Activated CD8-positive, alpha-beta T cell treated with anti-CD3 and anti-CD28 coated beads for 36 hours (primary cell): ENCODE measurements at places on chromosomes 4 and X. TPM values are rescaled to one million over a fixed set of nuclear protein-coding genes. Genes with fewer than 3 reads are reported as not detected.

DNA sequence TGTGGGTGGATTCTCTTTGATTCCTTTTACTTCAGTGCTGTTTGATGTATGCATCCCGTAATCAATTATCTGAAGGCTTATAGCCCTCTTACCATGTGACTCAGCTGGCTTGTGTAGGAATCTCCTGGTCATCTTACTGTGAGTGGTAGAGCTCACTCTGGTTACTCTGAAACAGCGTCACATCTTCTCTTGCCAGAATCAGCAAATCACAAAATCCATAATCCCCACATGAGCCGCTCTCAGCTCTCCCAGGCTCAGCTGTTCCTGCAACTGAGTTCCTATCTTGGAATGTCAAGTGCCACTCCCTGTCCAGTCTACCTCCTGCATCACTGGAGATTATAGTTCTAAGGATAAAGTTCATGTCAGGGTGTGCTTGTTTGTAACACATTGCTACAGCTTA, 278.0 kb downstream of the FBXO8 start:
- no peak for DNase-seq

GRCh38 chrX:20378233-20378920, 111.7 kb upstream of the RPS6KA3 start:
- peak; percentile 53 for DNase-seq

The ZNF827 gene
- total RNA-seq = 28.4 TPM

GRCh38 chr4:183636923-183637322, 22.1 kb downstream of the RWDD4 start:
- no peak for DNase-seq

- DNase-seq = peak; percentile 51
These were observed at the start of gene ETNPPL for GRCh38 chr4:108762559-108763225. TSS of gene ETNPPL (minus strand) at chr4:108763053. CDS start at chr4:108762898, 155 bp downstream.

The DACH2 gene
- not detected for total RNA-seq

DNA sequence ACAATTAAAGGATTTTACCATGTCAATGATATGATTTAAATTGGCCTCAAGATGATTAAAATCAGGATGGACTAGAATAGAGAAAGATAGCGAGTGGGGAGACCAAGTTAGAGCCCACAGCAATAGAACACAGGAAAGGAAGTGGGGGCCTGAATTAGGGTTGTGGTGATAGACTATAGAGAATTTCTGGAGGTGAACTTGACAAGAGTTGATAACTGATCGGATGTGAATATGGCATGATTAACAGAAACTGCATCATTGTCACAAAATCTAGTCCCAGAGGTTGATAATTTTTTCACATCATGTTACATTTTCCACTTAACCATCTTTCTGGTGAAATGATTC, 26.3 kb upstream of the TRPC3 start:
- DNase-seq = no peak

The ESX1 gene
- total RNA-seq = not detected

GRCh38 chr4:160523231-160523630, 1420.4 kb downstream of the RAPGEF2 start:
- no peak for DNase-seq

DNA sequence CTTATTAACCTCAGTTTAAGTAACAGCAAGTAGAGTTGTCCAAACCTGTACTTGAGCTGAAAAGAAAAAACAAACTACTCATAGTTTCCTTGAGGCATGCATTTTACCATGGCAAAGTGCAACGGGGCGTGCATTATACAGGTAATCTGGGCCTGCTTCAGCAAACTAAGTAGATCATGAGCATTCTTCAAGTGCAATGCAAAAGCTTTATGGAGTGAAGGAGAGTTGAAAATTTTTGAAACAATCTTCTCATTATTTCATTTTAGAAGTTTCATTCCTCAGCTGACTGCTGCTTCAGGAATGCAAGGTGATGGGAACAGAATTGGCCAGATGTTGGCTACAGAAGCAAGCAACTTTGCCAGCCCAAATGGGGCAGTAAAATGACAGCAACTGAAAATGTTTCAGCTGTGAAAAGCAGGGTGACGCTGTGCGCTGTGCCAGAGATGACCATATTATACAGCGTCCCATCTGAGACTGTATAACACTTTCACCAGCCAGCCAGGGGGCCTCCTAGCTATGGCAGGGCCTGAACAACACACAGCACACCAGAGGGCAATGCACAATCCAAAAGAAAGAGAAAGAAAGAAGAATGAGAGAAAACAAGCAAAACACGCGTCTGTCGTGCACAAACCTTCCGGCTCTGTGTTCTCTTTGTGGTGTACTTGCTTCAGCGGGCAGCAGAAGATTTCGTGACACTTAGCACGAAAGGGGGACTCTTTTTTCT, 145.5 kb upstream of the FGF13 start:
- DNase-seq = no peak

- no peak for DNase-seq
These were observed 175.9 kb downstream of the FBXW7 start for GRCh38 chr4:152360045-152360410.

DNA sequence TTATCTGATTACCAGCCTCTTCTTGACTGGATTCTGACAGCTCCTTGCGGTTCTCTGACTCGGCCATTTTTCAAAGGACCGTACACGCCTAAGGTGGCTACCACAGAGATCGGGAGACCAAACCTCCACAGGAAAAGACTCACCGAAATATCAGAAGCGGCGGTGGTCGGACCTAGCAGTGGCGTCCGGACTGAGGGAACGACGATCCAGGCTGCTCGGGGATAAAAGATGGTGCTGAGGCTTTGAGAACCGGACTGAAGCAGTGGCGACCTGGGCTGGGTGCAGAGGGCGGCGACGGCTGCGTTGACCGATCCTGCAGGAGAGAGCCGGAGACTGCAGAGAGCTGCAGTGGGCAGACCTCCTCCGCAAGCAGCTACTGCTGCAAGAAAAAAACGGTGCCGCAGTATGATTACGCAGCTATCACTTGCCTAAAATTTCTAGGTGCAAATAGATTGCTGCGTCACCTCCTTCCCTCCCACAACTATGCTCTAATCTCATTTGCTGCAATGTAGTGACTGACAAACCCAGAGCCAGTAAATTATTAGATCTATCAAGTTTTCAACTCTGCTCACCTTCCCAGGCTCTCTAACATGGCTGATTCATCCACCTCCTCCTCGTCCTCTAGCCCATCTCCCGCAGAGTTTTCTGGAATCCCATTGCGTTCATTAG, at the start of gene NAP1L2:
Gene NAP1L2, minus strand, starts transcription at position 426 of the 669 bp plus-strand sequence. Its CDS starts 359 bp downstream, at position 67.
- peak; percentile 59 for DNase-seq

The SRPX2 gene
- total RNA-seq = not detected

GRCh38 chrX:42954880-42955279, 176.9 kb upstream of the PPP1R2C start:
- no peak for DNase-seq

The NLRP2B gene
- total RNA-seq = not detected

The GPR173 gene
- total RNA-seq = 0.36 TPM

DNA sequence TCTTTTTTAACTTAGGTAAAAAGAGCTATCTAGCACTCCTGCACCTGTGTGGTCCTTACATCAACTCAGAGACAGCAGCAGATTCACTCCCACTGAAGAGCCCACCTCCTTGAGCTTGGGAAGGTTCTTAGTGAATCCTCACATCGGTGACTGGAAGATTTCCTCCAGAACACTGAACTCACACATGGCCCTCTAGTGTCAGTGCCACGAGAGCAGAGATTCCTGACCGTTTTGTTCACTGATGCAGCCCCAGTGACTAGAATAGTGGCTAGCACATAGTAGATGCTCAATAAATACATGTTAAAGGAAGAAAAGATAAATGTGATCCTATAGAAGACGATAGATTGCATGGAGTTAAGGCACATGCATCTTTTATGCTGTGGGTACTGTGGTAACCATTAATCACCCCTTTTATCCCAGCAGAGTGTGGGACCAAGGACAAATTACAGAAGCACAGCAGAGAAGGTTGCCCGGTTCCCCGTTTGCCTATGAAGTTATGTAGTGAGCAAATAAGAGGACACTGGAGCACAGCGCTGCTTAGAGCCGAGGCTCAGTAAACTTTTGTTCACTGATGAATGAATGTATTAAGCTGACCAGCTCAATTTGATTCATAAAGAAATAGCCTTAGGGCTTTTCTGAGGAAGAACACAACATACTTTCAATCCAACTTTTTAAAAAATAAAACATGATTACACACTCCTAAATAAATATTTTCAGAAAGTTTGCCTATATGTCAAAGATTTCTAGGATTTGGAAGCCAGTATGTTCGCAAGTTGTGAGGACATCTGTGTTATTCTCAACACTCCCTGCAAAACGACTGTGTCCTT, 8.7 kb downstream of the GASK1B start:
- DNase-seq = no peak

The MSX1 gene
- total RNA-seq = 0.61 TPM

DNA sequence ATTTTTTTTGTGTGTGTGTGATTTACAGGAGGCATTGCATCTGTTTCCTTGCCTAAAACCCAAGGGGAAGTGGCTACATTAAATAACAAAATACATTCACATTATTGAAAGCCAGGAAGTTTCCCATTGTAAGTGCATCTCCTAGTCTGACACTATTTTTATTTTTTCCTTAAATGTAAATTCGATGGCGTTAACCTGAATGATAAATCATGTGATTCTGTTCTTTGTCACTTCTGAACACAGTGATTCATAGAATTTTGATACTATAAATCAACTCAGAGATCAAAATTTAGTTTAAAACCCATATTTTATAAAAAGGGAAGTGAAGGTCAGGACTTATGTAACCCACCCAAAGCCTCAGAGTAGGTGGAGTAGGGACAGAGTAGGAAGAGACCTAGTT, 258.1 kb downstream of the GABRG1 start:
- DNase-seq = no peak

DNA sequence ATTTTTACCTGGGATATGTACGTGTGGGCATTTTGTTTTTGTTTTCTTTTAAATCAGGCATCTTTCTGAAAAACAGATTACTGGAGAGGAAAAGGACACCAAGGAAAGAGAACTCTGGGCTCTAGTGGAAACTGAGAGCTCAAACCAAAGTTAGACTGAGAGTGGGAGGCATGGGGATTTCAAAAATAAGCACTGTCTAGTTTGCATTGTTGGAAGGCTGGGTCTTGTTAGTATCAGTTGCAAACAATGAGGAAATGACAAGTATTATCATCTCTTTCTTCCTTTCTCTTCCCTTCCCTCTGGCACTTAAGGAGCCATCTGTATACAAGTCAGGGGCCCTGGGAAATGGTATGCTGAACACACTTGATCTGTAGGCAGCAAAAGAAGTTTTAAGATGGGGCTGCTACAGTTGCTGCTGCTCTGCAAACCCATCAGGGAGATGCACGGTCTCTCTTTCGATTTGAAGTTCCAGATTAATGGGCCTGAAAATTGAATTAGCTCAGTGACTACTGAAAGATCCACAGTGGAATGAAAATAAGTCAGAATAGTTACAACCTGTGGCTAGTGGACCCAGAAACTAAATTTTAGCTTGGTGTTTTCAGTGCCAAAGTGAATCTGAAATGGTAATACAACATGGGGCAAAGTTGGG, 48.0 kb upstream of the GRXCR1 start:
- no peak for DNase-seq

DNA sequence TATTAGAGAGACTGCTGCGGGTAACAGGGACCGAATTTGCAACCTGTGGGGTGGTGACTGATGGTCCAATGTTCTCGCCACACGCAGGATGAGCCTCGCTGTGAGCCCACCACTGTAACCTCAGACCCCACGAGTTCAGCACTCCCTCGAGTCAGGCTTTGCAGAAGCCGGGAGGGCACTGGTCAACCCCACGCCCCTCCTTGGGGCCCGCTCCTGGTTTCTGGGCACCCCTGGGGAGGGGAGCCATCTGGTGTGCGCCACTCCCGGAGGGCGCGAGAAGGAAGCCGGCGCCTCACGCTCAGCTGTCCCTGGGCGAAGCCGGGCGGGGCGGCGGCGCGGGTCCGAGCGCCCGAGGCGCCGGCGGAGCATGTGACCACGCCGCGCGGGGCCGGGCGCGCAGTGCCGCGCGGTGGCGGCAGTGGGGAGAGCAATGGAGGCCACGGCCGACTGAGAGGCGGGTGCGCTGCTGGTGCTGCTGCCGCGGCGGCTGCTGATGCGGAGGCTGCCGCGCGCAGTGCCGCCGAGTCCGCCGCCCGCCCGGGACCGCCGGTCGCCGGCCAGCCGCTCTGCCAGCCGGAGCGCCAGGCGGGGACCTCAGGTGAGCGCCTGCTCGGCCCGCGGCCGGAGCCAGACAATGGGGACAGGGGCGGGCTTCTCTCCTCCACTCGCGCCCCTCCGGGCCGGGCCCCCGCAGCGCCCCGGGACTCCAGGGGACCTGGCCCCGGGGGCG, 100.1 kb downstream of the CEP135 start:
- DNase-seq = peak; percentile 59

GRCh38 chr4:16271411-16271810, 45.1 kb upstream of the TAPT1 start:
- DNase-seq = no peak

- DNase-seq = no peak
These were observed 1598.3 kb downstream of the PCDH18 start for GRCh38 chr4:135934026-135934425.

The MEPE gene
- not detected for total RNA-seq

The L1CAM gene
- total RNA-seq = 2.1 TPM

DNA sequence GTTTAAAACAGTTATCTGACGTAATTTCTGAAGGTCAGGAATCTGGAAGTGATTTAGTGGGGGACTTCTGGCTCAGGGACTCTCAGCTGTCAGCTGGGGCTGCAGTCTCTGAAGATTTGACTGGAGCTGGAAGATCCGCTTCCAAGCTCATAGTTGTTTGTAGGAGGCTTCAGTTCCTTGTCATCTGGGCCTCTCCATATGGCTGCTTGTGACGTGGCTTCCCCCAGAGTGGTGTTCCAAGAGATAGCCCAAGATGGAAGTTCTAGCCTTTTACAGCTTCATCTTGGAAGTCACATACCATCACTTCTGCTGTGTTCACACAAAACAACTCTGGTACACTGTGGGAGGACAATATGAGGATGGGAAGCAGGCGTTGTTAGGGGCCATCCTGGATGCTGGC, 2.1 kb downstream of the MPC1L start:
- no peak for DNase-seq

The IL21 gene
- 0.52 TPM for total RNA-seq

The HAND2 gene
- total RNA-seq = not detected

DNA sequence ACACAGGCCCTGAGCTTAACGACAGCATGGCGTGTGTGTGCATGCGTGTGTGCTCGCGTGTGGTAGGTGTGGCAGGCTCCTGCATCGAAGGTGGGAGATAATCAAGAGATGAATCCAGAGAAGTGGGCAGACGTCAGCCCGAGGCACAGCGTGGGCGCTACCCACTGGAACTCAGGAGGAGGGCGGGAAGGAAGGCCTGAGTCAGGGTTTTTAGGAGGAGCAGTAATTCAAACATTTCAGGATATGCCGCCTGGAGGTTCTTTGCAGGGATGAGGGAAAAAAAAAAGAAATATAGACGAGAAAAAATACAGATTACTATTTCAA, 66.3 kb upstream of the STX18 start:
- DNase-seq = no peak

DNA sequence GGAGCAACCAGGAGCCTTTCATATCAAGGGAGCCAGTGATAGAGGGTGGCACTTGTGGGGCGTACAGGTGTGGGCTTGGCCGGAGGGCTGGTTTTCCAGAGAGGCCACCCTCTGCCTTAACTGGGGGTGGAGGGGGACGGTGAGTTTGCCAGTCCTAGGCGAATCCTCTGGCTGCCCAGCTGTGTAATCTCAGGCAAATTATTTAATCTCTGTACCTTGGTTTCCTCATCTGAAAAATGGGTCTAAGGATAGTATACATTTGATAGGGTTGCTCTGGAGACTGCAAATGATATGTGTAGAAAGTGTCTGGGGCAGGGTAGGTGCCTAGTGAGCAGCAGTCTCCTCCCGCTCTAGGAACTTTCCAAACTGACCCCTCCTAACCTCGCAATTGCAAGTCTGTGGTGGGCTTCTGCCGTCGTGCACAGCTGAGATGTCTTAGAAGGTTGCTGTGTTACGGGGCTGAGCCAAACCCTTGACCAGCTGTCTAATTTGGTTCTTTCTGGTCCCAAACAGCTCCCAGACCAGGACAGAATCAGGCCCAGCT, 3.8 kb upstream of the CXCR3 start:
- DNase-seq = no peak

- no peak for DNase-seq
These were observed 90.4 kb downstream of the SLC16A2 start for GRCh38 chrX:74511704-74512103.
